ENCODE measurements at places on chromosomes 2 and 18.

DNA sequence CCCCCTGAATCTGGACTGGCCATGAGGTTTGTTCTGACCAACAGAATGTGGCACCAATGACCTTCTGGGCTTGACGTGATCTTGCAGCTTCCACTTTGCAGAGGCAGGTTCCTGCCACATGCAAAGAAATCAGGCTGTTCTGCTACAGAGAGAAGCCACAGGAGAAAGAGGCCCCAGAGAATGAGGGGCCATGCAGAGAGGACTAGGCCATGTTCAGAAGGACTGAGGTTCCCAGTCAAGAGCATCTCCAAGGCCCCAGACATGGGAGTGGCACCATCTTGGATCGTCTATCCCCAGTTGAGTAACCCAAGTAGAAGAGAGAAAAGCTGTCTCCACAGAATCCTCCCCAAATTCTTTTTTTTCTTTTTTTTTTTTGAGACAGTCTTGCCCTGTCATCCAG lies 131.1 kb downstream of the ZBTB7C start:
- DNase-seq: no peak

DNA sequence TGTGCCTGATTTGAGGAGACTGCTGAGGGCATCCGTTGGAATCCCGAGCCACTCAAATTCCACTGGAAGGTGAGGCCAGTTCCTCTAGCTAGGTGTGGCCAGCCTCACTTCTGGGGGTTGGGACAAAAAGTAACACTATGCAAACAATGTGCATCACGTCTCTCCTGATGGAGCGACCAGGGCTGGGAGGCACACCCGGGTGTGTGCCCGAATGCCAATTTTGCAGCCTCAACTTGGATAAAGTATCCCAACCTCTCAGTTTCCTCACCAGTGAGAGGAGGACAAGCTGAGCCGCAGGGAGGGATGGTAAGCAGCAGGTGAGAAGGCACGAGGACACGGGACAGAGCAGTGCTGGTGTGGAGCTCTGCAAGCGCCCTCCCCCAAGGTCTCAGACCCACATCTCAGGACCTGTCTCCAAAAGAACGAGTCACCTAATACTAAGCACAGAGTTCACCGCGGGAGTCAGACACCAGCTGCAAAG lies 218.3 kb downstream of the HAUS1 start:
- DNase-seq: no peak

- DNase-seq: no peak
Observed at GRCh38 chr2:201433394-201433995, 17.8 kb downstream of the TRAK2 start.

GRCh38 chr2:144320491-144320890 lies 199.4 kb downstream of the ZEB2 start:
- DNase-seq: peak; percentile 29

DNA sequence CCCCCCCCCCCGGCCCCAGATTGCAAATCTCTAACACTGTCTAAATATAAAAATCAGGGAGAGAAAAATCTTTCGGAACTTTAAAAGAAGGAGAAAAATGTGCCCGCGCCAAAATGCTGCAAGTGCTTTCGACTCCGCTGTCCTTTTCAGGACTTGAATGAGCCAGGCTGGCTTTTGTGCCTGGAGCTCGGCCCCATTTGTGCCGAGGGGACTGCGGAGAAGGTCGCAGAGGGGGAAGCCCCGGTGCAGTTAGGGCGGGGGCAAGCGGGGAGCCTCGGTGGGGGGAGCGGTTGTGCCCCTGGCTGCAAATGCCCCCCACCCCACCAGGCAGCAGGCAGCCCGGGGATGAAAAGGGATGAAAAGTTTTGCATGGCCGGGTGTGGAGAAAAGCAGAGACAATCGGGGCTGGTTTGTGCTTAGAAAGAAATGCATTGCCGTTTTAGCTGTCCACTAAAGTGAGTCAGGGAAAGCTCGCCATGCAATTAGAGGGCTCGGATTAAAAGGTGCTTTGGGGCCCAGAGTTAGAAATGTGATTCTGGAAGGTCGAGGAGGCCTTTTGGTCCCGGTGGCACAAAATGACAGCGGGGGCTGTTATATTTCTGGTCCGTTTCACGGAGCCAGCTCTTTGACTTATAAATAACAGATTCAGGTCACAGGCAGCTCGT lies 1.6 kb downstream of the INHBB start:
- no peak for DNase-seq

DNA sequence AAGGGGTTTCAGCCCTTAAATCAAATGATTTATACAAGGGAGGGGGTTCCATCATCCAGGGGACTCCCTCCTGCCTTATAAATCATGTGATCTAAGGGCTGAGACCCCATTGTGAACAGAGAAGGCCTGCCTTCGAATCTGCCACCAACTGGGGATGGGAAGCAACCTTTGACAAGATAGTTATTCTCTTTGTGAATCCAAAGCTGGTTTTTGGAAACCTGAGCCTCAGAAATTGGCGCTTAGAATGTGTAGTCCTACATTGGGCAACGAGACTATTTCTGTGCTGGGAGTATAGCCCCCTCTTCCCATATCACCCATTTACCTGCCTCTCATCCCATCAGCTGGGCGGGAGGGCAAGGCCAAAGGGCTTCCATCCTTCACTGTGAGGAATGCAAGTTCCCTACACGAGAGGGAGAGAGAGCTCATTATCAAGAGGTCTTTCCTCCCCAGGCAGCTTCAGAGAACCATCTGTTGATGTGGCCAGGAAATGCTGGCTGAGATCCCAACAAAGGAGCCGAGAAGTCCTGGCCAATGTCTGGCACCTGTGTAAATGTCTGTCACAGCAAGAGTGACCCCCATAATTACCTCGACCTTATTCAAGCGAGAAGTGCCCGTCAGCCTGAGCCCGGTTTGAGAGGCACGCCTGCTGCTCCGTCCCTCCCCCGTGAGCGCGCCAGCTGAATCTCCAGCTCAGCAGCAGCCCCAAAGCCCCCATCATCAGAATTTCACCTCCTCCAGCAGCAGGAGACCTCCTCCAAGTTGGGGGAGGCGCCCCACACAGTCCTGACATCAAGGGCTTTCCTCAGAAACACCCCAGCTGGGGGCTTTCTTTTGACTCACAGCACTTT lies 48.4 kb upstream of the APCDD1 start:
- no peak for DNase-seq

DNA sequence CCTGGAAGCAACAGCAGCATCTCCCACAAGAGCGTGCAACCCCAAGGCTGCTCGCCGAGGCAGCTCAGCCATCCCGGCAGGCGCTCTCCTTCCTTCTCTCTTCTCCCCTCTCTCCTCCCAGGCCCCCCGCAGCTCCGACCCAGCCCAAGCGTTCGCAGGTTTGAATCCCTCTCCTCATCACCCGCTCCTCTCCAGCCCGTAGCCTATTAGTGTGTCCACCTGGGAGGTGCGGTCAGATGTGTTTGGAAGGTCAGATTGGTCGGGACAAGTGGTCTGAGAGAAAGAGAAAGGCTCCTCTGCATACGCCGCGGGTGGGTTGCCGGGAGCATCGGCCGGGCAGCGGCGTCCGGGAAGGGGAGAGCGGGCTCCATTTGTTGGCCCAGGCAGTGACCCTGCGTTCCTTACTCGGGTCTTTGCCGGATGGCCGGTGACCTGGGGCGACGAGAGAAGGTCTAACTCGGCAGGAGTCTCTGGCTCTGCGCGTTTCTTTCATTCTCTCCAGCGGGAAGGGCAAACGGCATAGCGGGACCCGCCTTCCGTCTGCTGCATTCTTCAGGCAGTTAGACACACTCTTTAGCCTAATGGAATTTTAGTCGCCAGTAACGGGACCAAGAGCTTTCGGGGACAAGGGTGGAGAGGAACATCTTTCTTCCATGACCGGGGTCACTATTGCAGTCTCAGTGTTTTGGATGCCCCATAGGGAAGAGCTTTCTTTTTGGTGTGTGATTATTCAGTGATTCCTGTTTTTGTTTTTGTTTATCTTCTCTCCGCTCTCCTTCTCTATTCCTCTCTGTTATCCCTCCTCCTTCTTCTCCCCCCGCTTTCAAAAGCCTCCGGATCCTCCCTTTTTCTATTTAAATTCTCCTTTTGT lies 1.1 kb upstream of the TMEFF2 start:
- peak; percentile 3 for DNase-seq

- DNase-seq: no peak
Observed at GRCh38 chr18:56580026-56580425, 58.4 kb downstream of the TXNL1 start.

DNA sequence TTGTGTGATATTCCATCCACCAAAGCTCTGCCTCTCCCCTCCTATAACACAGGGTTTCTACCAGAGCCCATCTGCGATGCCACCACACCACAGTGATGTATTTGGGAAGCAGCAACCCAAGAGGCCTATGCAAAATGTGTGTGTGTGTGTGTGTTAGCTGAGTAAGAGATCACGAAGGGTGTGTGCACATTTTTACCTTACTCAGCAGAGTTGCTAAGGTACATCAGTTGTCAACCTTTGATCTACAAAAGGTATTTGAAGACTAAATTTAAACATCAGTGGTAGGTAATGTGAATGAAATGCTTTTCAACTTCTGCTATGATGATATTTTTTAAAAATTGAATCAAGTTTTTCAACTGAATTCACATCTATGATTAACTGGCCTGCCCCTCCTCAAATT lies 227.6 kb downstream of the FBXO15 start:
- DNase-seq: no peak

DNA sequence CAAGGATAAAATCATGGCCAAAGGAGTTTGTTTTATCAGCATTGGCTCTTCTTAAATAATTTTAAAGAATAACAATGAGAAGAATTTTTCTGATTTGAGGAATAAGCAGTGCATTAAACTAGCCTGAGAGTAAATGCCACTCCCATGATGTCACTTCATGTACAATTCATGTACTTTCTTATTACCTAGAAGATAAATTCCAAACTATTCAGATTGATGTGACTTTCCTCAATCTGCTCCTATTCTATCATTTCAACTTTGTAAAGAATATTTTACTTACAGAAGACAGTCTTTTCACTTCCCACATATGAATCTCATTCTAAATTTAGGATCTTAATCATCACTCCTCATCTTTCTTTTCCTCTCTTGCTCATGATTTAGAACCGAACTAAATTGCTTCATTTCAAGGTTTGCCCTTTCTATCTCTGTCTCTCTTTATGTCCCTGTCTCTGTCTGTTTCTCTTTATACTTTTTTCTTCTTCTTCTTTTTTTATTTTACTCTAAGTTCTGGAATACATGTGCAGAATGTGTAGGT lies 1142.0 kb upstream of the PIK3C3 start:
- no peak for DNase-seq

GRCh38 chr2:47129191-47129706 lies 25.9 kb downstream of the STPG4 start:
- DNase-seq: no peak

DNA sequence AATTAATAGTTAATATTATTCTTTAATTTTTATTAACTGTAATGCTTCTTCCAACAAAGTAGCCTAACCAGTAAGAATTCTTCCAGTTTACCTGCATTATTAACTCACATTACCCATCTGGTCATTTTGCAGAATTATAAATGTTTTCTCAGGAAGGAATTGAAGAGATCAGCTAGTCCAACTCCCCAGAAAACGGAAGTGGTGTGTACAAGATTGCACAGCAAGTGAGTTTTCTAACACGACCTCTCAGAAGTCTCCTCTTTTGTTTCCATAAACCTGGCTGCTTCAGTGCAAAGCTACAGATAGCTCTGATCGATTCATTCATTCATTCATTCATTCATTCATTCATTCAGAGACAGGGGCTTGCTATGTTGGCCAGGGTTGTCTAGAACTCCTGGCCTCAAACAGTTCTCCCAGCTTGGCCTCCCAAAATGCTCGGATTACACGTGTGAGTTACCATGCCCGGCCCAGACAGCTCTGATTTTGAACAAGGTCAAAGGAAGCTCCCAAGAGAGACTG lies 128.8 kb upstream of the REV1 start:
- no peak for DNase-seq

GRCh38 chr2:134988994-134989605 lies 58.1 kb downstream of the MAP3K19 start:
- no peak for DNase-seq

GRCh38 chr2:228681426-228681825 lies 499.9 kb upstream of the SPHKAP start:
- DNase-seq: no peak

DNA sequence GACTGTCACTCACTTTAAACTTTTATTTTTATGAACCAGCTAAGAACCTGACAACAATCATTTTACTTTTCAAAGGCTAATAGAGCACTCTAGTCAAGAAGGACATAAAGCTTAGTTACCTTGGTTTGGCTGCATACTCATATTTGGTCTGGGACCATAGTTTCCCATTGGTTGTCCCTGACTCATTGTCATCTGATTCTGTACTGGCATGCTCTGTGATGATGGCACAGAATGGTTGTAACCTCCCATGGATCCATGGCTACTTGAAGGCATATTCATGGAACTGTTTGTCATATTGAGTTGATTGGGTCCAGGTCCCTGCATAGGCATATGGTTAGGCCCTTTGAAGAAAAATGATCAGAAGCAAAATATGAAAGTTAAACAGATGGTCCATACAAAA lies 37.9 kb downstream of the SS18 start:
- no peak for DNase-seq

- no peak for DNase-seq
Observed at GRCh38 chr2:189648846-189649509, 12.3 kb upstream of the ASNSD1 start.

GRCh38 chr2:38080346-38080745 lies 4.4 kb upstream of the CYP1B1 start:
- DNase-seq: no peak

DNA sequence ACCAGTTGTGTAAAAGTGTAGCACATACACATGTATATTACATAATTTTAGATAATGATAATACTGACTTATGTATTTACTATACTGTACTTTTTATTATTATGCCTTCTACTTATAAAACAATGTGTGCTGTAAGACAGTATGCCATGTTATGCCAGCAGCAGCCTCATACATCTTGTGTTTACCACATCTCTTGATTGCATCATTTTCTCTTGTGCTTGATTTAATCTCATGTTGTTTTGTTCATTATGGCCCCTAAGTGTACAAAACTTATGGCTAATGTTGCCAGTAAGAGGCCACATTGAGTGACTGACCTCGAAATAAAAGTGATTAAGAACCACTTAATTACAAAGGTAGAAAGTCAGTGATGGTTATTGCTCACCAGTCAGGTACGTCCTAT lies 128.0 kb upstream of the SP5 start:
- no peak for DNase-seq

DNA sequence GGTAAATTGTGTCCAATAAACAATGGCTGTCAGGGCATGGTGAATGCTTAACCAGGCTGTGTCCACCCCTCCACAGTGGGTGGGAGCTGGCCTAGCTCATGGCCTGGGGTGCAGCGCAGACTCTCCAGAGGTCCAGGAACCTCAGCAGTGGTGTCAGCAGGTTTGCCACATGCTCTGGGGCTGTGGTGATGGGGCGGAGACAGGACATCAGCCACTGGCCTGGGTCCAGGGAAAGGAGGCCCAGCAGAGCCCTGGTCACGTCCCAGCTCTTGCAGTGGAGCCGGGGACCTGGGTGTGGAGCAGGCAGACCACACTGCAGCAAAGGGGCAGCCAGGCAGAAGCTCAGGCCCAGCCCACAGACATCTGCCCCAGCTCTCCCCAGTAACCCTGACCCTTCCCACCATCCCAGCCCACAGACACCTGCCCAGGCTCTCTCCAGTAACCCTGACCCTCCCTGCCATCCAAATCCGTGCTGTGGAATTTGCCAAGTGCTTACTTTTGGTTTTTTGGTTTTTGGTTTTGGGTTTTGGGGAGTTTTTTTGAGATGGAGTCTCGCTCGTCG lies 13.8 kb upstream of the KIF1A start:
- no peak for DNase-seq

- no peak for DNase-seq
Observed at GRCh38 chr2:32007121-32007391, 3.8 kb downstream of the MEMO1 start.

GRCh38 chr2:233098618-233099017 lies 38.5 kb downstream of the INPP5D start:
- DNase-seq: no peak

GRCh38 chr18:55400081-55400480 lies 187.9 kb downstream of the TCF4 start:
- no peak for DNase-seq

All from stimulated activated CD4-positive, alpha-beta T cell treated with anti-CD3 and anti-CD28 coated beads, Interleukin-12 subunit alpha, Interleukin-12 subunit beta, amount 100 ng/mL, for 4 hours (primary cell).